ENCODE measurements at places on chromosomes 4 and X.
A peak's percentile ranks its signal among the peaks of the same experiment; 100 is the strongest.

- DNase-seq = no peak
These were observed 116.3 kb downstream of the SHROOM4 start for GRCh38 chrX:50697691-50698090.

DNA sequence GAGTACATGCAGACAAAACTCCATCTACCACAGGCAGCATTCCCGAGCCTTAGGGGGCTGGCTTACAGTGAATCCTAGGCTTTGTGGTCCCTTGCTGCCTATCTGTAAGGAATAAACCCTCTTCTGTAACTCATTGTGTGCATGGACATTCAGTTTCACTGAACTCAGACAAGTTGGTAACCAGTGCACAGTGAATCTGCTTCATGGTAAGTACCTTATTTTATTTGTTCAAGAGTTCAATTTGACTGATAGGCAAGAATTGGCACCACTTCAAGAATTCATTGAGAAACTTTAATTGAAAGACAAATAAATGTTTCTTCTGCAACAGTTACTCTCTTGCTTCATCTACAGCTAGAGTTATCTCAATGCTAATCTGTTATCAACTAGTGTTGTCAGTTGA is 57.2 kb upstream of the PRRG1 start:
- no peak for DNase-seq

DNA sequence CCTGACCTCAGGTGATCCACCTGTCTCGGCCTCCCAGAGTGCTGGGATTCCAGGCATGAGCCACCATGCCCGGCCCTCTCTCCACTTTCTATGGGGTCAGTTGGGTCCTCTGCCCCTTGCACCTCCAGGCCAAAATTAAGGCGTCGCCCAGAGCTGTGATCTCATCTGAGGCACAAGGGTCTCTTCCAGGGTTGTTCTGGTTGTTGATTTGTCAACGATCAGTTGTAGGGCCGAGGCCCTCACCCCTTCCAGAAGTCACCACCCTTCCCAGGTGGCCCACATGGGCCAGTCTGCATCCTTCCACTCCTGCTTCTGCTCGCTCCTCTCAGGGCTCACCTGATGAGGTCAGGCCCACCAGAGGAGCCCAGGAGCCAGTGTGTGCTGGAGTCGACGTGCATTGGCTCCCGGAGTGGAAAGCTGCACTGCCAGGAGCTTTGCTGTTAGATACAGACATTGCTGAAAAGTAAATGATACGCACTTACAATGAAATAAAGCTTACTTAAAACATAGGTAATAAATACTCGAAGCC is 14.3 kb upstream of the TMEM271 start:
- no peak for DNase-seq

GRCh38 chr4:151486168-151486567 is 77.2 kb downstream of the FHIP1A start:
- no peak for DNase-seq

DNA sequence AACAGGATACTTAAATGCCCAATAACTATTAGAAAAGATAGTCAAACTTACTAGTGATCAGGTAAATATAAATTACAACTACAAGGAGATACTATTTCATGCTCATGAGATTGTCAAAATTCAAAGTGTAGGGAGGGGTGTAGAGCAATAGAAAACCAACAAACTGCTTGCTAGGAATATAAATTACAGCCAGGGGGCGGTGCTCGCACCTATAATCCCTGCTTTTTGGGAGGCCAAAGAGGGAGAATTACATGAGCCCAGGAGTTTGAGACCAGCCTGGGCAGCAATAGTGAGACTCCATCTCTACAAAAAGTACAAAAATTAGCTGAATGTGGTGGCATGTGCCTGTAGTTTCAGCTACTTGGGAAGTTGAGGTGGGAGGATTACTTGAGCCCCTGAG is 556.5 kb upstream of the NR3C2 start:
- DNase-seq = no peak

- DNase-seq = no peak
These were observed 10.5 kb downstream of the MSX1 start for GRCh38 chr4:4869731-4870571.

DNA sequence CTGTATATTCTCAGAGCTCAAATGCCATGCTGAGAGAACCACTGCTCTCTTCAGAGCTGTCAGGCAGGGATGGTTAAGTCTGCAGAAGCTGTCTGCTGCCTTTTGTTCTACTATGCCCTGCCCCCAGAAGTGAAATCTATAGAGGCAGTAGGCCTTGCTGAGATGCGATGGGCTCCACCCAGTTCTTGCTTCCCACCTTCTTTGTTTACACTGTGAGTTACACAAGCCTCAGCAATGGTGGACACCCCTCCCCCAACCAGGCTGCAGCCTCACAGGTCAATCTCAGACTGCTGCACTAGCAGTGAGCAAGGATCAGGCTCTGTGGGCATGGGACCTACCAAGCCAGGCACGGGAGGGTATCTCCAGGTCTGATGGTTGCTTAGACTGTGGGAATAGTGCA is 271.6 kb downstream of the CENPC start:
- DNase-seq = no peak

DNA sequence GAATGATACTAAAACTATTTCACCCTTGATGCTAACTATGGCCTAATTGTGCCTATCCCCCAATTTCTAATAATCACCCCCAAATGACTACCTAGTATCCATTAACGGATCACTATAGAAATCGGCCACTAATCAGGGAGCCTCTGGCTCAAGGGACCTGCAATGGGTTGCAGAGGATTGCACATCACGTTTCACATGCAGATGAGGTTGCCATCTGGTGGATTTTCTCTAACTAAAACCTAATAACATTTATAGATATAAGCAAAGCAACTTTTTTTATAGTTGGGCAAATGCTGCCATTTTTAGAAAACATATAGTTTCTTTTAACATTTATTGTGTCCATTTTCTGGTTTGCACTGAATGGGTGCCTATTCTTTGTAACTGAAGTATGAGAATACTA is 28.3 kb upstream of the ALG13 start:
- peak; percentile 22 for DNase-seq

GRCh38 chr4:14583331-14583730 is 418.9 kb upstream of the CPEB2 start:
- no peak for DNase-seq

- DNase-seq = no peak
These were observed 76.5 kb upstream of the CLDN34 start for GRCh38 chrX:9890681-9891091.

GRCh38 chrX:123084797-123085196 is 99.3 kb upstream of the GRIA3 start:
- no peak for DNase-seq

DNA sequence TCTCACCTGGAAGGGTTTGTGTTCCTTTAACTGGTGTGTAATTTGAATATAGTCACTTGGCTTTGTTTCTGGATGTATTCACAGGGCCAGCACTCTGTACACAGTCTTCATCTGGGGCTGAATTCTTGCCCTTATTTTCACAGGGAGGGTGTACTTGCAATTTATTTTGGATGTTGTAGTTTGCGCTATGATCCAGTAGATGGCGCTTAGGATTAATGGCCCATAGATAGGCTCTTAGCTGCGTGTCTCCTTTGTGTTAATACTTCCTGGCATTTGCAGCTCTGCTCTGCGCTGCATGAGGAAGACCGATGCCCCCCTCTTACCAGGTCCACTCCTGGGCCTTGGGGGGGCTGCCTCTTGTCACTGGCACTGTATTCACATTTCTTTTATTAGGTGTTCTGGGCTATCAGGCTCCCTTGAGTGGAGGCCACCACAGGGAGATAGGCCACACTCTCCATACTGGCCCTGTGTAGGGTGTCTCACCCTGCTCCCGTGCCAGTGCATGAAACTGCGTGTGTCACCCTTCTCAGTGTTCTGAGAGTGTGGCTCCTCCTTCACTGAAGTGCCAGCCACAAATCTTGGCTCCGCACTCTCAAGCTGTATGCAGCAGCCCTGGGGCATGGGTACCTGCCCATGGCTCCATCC is 562.2 kb downstream of the ZIC3 start:
- DNase-seq = no peak

DNA sequence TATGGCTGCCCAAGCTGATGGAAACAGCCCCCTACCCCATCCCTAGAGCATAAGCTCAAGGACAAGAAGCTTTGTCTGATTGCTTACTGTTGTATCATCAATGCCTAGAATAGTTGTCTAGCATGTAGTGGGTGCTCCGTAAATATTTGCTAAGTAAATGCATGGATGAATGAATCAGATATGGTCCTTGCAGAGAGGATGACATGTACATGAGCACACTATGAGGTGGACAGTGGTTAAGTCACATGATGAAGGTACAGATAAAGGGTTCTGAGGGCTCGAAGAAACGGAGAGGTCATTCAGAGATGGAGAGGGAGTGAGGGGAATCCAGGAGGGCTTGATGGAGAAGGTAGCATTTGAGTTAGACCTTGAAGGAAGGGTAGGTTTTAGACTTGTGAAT is 214.2 kb downstream of the RBMX2 start:
- no peak for DNase-seq

- no peak for DNase-seq
These were observed 41.8 kb downstream of the FNIP2 start for GRCh38 chr4:158810487-158811215.

DNA sequence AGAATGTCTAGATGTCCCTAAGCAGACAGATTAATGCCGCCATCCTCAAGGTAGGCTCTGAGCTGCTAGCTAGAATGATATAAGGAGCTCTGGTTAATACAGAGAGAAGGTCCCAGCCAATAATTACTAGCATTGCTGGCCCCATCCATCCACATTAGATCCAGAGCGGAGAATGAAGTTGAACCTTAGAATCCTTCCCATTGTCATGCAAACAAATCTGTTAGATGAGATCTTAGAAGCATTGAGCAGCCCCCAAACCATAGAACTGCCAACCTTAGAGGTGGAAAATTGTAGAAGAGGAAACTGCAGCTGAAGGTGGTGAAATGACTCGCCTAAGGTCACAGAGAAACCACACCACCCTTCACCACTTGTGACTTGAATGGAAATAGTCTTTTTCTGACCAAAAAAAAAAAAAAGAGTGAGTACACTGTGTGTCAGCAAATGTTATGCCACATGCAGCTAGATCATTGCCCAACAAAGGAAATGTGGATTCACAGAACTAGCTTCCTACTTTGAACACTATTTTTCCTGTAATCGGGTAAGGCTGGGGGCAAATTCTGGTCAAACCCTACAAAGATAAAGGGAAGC is 162.1 kb downstream of the SMIM20 start:
- DNase-seq = peak; percentile 94

- DNase-seq = no peak
These were observed 99.5 kb upstream of the SLC4A4 start for GRCh38 chr4:71239365-71239764.

DNA sequence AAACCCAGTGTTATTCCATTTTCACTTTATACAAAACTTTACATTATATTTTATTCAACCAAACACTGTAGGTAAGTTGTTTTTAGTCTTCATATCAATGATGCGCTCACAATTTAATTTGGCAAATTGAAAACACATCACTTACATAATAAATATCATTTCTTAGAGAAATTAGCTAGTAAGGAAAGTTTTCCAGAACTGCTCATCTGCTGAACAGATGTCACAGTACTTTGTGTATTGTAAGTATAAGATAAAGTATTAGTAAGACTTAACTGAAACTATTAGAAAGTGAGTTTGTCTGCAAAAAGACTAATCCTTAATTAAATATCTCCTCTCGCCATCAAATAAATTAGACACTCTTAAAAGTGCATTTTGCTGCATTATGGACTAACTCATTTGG is 108.7 kb upstream of the PACRGL start:
- DNase-seq = no peak

DNA sequence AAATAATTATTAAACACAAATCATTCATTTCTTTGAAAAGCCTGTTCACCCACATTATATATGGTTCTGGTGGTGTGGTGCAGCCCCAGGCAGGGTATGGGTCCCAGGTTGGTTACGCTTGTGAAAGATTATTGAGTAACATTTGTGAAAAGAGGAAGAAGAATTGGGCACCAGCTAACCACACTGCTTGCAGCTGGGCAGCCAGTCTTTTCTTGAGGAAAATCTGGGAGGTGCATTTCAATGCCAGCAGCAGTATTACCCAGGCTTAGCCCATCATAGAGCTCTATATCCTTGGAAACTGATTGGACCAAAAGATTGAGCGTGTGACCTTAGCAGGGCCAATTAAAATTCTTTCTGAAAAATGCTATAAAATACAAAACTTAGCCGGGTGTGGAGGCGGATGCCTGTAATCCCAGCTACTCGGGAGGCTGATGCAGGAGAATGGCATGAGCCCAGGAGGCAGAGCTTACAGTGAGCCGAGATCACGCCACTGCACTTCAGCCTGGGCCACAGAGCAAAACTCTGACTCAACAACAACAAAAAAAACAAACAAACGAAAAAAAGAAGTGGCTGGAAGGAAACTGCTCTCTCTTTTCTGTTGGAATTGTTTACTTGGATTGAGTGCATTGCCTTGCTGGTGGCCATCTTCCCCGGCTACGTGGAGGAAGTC is 9.7 kb upstream of the PLAC8 start:
- no peak for DNase-seq

- no peak for DNase-seq
These were observed 264.7 kb downstream of the PTTG2 start for GRCh38 chr4:38224850-38225249.

GRCh38 chrX:10537308-10537707 is 83.1 kb downstream of the MID1 start:
- DNase-seq = no peak

- no peak for DNase-seq
These were observed 339.5 kb downstream of the GPAT3 start for GRCh38 chr4:83875437-83875836.

DNA sequence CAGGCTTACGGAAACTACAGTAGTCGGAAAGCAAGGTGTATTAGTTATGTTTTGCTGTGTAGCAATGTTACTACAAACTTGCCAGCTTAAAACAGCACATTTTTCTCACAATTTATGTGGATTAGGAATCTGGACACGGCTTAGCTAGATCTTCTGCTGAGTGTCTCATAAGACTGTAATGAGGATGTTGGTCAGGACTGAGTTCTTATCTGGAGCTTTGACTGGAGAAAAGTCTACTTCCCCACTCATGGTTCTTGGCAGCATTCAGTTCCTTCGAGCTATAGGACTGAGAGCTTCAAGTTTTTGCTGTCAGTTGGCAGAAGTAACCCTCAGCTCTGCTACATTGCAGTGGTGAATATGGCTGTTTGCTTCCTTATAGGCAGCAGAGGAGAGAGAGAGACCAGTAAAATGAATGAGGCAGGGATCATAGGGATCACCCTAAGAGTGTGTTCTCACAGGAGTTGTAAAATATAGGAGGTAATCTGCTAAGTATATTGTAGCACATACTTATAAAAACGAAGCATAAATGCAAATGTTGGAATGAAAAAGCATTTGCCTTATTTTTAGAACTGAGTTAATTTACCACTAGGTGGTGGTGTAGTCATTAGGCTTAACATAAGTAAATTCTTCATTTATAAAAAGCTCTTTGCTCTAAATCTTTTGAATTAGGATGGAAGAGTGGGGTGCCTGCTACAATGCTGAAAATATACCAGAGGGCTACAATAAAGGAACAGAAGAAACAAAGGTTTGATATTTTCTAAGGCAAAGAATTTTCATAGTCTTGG is 38.6 kb downstream of the ALG13 start:
- peak; percentile 1 for DNase-seq
